ENCODE measurements at places on chromosomes 12 and 14. TPM values are rescaled to one million over a fixed set of nuclear protein-coding genes. Genes with fewer than 3 reads are reported as not detected.

LRTM2 gene
- not detected for total RNA-seq

BTBD7 gene
- 25.3 TPM for total RNA-seq

DNA sequence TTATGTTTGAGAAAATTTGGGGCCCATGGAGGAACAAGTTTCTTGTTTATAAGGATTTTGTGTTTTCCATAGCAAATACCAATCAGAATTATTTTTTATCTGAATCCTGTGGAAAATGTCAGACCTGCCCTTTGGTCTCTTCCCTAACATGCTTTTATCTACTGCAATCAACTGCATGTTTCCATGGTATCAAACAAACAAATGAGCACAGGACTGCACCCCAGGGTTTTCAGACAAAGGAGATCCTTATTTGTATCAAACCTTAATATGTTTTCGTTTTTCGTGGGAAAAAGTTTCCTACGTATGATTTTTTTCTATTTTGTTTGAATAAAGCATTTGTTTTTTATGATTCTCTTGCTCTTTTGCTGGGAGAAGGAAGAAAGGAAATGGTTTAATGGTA lies 91.1 kb downstream of the GPR135 start:
- 0 out of 2 replicates have a peak, but pooled peaks cover 5% of the 10 kb centered on the region for H3K36me3 ChIP-seq
- no peak overlapping the region for H3K27ac ChIP-seq
- H3K27me3 ChIP-seq, result no peaks in the 10 kb centered on the region
- no peaks in the 10 kb centered on the region for H3K4me1 ChIP-seq

DNA sequence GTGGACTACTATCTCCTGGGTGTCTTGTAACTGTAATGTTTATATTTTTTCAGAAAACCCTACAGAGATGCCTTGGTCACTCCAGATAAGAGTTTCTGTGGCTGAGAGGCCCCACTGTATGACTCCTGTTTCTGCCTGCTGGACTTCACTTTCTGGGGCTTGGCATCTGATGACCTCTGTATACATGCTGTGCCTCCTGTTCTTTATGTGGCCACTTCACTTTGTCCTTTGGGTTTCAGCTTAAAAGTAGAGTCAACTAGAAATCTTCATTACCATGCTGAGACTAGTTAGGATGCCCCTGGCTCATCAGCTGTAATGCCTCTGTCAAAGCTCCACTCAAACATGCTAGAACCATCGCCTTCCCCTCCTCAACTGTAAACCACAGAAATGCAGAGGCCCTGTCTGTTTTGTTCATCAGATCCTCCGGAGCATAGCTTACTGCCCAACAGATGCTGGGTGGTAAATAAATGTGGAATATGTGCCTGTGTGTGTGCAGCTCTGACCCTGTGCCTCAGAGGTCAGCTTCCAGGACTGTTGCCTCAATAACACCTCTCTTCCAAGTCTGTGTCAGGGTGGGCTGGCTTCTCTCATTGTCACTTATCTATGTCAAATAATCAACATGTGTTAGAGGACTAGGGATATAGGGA lies 25.5 kb downstream of the ZNF664 start:
- H3K27me3 ChIP-seq, result no peaks in the 10 kb centered on the region
- 0 out of 2 replicates have a peak, but pooled peaks cover 8% of the 10 kb centered on the region for H3K36me3 ChIP-seq
- no peak for DNase-seq
- H3K4me1 ChIP-seq, result peaks cover 23% of the 10 kb centered on the region
- H3K4me3 ChIP-seq, result no peak overlapping the region

DNA sequence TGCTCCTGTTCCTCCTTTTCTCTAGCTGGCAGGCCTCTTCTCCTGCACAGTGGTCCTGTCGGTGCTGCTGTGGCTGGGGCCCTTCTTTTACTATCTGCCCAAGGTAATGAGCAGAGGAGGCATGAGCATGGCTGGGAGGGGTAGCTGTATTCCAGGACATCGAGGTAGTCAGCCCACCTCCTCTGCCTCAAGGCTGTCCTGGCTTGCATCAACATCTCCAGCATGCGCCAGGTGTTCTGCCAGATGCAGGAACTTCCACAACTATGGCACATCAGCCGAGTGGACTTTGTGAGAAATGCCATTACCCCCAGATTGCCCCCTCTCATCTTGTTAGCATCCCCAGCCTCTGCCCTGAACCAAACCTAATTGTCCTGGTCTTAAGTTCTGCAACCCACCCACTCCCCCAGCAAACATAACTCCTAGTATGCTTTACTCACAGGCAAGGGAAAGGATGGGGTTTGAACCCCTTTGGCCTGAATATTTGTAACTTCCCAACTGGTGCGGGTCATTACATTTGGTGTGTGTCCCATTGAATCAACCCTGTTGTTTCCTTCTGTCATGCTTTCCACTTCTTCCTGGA lies 9.1 kb downstream of the B4GALNT1 start:
- H3K27me3 ChIP-seq, result peaks cover 14% of the 10 kb centered on the region
- DNase-seq, result no peak
- peaks cover 3% of the 10 kb centered on the region for H3K4me1 ChIP-seq
- H3K36me3 ChIP-seq, result no peaks in the 10 kb centered on the region

- H3K4me1 ChIP-seq, result peaks cover 20% of the 10 kb centered on the region
- H3K36me3 ChIP-seq, result no peaks in the 10 kb centered on the region
- no peak overlapping the region for H3K4me3 ChIP-seq
- H3K27ac ChIP-seq, result no peak overlapping the region
- H3K27me3 ChIP-seq, result no peaks in the 10 kb centered on the region
- DNase-seq, result no peak
Observed at GRCh38 chr12:106837782-106838181, 63.3 kb downstream of the RIC8B start.
